ENCODE measurements at places on chromosomes 5 and 9.

- DNase-seq, result no peak
Measured at GRCh38 chr5:160831801-160832200, 20.2 kb downstream of the ATP10B start.

DNA sequence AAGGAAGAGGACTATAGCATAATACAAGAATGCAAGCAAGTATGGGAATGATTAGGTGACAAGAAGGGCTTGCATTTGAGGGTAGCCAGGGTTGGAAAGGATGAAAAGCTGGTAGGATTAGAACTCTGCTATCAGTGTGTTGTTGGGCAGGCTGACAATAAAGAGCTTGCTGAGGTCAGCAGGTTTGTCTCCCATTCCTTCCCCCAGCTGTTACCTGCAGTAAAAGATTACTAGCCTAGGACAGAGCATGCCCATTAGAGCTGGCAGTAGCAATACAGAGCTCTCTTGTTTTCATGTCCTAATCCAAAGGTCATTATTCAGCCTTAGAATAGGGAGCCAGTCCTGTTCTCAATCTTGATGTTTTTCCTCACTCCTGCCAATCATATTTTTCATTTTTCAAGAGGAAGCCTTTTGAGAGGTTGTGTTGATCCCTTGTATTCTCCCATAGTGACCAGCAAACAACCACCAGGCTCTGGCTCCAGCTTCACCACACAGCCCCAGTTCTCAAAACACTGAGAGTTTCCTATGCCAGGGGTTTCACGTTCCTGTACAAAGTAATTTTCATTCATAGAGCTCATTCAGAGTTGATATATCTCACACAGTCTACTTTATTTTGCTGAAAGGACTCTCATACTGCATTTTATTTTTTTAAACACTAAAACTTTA, 71.7 kb downstream of the OR2K2 start:
- DNase-seq, result no peak

GRCh38 chr5:17219006-17219422, 1.6 kb downstream of the BASP1 start:
- DNase-seq, result no peak

- peak; percentile 2 for DNase-seq
Measured at GRCh38 chr9:81522716-81523551, 166.4 kb downstream of the TLE1 start.

DNA sequence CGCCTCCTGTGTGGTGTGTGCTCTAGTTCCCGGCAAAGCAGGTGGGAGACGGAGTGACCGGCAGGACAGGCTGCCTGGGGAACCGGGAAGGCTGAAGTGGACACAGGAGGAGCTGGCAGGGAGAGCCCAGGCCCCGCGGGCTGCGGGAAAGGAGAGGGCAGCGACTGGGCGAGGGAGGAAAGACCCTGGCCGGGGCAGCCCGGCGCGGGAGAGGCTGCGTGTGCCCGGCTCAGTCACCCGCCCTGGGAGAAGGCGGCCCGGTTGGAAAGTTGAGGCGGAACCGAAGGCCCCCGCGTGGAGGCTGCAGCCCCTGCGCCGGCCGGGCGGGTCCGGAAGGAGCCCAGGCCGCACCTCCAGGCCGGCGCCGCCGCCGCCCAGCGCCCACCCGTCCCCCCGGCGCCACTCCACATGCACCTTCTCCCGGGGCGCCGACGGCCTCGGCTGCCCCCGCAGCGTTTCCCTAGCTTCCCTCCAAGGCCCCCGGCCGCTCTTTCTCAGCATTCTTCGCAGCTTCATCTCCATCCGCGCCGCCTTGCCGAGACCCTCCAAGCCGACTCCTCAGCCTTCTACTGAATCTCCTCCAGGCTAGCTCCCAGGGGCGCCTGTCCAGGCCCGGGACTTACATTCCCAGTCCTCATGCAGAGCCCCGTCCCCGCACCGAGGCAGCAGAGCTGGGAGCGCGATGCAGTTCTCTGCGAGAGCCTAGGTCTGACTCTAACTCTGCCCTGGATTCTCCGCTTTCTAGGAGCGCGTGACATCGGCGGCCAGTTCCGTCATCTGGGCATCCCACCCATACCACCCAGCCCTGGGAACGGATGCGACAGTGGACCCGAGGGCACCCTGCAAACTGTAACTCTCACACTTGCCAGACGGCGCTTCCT, 152.0 kb downstream of the ERCC6L2 start:
- DNase-seq, result no peak

- no peak for DNase-seq
Measured at GRCh38 chr5:53105611-53106300, 3.8 kb downstream of the MOCS2 start.

- DNase-seq, result no peak
Measured at GRCh38 chr5:38591523-38591849, 35.0 kb upstream of the LIFR start.

DNA sequence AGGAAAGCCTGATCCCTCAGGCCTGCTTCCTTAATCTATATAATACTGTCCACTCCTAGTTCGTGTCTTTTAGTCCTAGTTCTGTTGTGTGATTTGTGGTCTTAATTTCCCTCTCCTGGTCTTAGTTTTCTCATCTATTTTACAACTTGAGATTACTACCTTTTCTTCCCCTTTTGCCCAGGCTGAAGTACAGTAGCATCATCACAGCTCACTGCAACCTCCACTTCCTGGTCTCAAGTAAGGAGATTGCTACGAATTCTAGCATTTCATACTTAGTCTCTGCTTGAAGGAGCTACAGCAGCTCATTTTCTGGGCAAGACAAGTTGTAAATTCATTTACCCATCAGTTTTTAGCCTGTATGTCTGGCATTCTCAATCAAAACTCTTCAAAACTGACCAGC, 5.5 kb downstream of the TRIM32 start:
- DNase-seq, result no peak

- DNase-seq, result peak; percentile 34
Measured at GRCh38 chr9:125240649-125240999, 519 bp downstream of the HSPA5 start.

- no peak for DNase-seq
Measured at GRCh38 chr5:128534726-128535125, 3.3 kb downstream of the FBN2 start.

- DNase-seq, result no peak
Measured at GRCh38 chr9:5817862-5818261, 15.1 kb downstream of the ERMP1 start.

GRCh38 chr5:67814569-67815311, 400.8 kb upstream of the PIK3R1 start:
- no peak for DNase-seq

GRCh38 chr5:141814064-141814964, 63.9 kb downstream of the PCDH1 start:
- DNase-seq, result no peak

DNA sequence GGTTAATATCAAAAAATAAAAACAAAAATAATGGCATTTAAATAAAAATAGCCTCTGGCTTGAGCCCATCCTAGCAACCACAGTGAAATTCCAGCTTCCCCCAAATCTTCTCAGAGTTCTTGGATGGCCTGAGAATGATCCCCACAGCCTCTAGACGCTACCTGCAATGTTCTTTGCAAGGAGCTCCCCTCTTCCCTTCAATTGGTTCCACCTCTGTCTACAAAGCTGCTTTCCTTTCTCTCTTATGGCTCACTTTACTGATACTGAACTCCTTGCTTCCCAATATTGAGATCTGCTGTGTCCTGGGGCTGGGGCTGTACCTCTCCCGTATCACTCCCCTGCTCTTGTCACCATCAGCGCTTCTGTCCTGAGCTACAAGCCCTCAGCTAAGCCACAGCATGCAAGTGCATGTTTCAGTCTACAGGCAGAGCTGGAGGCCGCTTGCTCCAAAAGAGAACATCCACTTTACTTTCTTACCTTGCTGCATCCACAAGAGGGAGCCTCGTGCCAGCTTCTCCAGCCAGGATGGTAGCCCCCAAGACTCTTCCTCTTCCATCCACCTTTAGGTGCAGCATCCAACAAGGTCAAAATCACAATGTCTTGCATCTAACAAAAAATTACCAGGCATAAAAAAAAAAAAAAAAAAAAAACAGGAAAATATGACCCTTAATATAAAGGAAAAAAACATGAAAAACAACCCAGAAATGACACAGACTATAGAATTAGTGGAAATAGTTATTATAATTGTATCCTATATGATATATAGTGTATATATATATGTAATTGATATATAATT, 57.4 kb upstream of the PRSS3 start:
- DNase-seq, result peak; percentile 33

GRCh38 chr9:16333691-16334090, 536.8 kb downstream of the BNC2 start:
- DNase-seq, result no peak

DNA sequence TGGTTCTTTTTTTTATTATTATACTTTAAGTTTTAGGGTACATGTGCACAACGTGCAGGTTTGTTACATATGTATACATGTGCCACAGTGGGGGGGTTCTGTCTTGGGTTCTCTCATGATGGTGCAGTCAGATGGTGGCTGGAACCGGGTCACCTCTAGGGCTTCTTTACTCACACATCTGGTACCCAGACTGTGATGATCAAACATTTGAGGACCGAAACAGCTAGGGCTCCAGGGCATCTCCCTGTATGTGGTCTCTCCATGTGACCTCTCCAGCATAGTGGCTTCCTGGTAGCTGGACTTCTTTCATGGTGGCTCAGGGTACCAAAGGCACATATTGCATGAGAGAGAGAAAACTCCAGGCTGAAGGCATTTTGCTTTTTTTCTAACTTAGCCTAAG, 9.8 kb upstream of the CRHBP start:
- DNase-seq, result no peak

- DNase-seq, result no peak
Measured at GRCh38 chr9:36174731-36175130, 5.5 kb downstream of the CCIN start.

DNA sequence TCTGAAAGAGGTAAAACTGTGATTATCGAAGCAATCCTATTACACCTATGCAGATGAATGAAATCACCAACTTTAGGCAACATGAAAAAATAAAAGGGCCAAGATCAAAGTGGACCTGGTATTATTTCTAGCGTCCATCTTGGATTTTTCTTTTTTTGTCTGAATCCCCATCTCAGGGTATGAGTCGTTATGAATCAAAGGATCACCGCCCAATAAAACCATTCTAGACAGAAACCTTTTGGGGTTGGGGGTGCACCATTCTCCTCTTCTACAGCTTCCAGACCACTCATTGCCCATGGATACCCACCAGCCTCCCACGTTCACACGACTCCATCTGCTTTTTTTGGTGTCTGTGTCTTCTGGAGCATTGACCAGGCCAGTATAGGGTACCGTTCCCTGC, 33.4 kb downstream of the MAP1B start:
- DNase-seq, result no peak

GRCh38 chr5:61328791-61329549, 3.1 kb upstream of the ZSWIM6 start:
- no peak for DNase-seq

- no peak for DNase-seq
Measured at GRCh38 chr5:15695215-15695731, 195.3 kb downstream of the FBXL7 start.
